Keratinocyte (primary cell): ENCODE measurements at places on chromosomes 5 and 9.

GRCh38 chr5:174223355-174223754 is 177.8 kb downstream of the NSG2 start:
- no peak for DNase-seq

GRCh38 chr5:13303445-13303844 is 641.0 kb downstream of the DNAH5 start:
- no peak for DNase-seq

GRCh38 chr5:19630876-19631275 is 357.1 kb downstream of the CDH18 start:
- no peak for DNase-seq

GRCh38 chr9:88344013-88344412 is 44.2 kb upstream of the SPIN1 start:
- no peak for DNase-seq

GRCh38 chr5:151758141-151758429 is 346 bp downstream of the ATOX1 start:
- no peak for DNase-seq

- no peak for DNase-seq
These were observed 14.5 kb downstream of the PHAX start for GRCh38 chr5:126615286-126615685.

DNA sequence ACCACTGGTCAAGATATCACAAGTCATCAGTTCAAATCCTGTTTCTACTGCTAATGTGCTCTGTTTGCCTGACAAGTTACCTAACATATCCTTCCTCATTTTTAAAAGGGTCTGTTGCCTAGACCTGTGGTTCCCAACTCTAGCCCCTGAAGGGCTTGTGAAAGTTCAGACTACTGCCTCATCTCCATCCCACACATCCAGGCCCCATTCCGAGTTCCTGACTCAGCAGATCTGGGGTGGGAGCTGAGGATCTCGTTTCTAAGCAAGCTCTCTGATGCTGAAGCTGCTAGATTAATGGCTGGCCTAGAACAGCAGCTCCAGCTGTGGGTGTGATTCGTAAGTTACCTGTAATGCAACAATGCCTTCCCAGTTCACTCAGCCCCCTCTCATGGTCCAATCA is 32.5 kb downstream of the S1PR3 start:
- DNase-seq, result no peak

- DNase-seq, result no peak
These were observed 4.2 kb downstream of the PTRH1 start for GRCh38 chr9:127711226-127711701.

- DNase-seq, result no peak
These were observed 184.8 kb downstream of the TMEM38B start for GRCh38 chr9:105879181-105879580.

- no peak for DNase-seq
These were observed 5.2 kb upstream of the ISL1 start for GRCh38 chr5:51378061-51378409.

GRCh38 chr5:62608529-62609511 is 30.2 kb downstream of the LRRC70 start:
- DNase-seq, result no peak

- DNase-seq, result no peak
These were observed 44.9 kb downstream of the SLC6A3 start for GRCh38 chr5:1400211-1400855.

GRCh38 chr9:131815970-131816873 is 76.3 kb upstream of the RAPGEF1 start:
- no peak for DNase-seq

DNA sequence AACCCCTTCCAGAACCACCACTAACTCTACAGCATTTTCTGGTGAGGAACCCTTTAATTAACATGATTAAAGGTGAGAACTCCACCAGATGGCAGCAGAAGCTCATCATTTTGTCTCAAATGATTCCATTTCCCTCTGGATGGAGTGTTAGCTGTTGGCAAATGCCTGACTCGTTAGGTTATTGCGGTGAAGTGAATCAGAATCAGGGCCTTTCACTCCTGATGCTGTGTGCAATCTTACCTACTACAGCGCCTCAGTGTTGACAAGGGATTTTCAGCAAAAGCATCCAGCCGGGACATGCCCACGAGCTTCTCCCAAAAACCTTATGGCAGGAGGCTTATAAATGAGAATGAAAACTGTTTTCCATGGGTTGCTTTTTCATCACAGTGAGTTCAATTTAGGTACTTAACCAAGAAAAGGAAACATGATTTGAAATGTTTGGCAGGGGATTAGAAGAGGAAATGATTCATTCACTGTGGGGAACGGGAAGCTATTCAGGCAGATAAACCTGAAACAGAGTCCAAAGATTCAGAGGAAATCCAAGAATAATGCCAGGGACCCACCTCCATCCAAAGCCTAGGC is 48.0 kb upstream of the CAST start:
- DNase-seq, result peak; percentile 82

- DNase-seq, result no peak
These were observed 119.5 kb downstream of the HMHB1 start for GRCh38 chr5:143931476-143931875.

DNA sequence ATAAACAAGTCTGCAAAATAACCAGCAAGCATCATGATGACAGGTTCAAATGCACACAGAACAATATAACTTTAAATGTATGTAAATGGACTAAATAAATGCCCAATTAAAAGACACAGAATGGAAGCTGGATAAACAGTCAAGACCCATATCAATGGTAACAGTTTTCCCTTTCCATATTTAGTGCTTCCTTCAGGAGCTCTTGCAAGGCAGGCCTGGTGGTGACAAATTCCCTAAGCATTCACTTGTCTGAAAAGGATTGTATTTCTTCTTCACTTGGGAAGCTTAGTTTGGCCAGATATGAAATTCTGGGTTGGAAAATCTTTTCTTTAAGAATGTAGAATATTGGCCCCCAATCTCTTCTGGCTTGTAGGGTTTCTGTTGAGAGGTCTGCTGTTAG is 120.2 kb upstream of the RASA1 start:
- DNase-seq, result no peak

- no peak for DNase-seq
These were observed 287.1 kb upstream of the ZNF462 start for GRCh38 chr9:106575823-106576222.

- no peak for DNase-seq
These were observed 13.3 kb downstream of the SLC25A46 start for GRCh38 chr5:110751902-110752762.

- DNase-seq, result peak; percentile 35
These were observed 40.3 kb downstream of the SLC28A3 start for GRCh38 chr9:84300271-84300670.

DNA sequence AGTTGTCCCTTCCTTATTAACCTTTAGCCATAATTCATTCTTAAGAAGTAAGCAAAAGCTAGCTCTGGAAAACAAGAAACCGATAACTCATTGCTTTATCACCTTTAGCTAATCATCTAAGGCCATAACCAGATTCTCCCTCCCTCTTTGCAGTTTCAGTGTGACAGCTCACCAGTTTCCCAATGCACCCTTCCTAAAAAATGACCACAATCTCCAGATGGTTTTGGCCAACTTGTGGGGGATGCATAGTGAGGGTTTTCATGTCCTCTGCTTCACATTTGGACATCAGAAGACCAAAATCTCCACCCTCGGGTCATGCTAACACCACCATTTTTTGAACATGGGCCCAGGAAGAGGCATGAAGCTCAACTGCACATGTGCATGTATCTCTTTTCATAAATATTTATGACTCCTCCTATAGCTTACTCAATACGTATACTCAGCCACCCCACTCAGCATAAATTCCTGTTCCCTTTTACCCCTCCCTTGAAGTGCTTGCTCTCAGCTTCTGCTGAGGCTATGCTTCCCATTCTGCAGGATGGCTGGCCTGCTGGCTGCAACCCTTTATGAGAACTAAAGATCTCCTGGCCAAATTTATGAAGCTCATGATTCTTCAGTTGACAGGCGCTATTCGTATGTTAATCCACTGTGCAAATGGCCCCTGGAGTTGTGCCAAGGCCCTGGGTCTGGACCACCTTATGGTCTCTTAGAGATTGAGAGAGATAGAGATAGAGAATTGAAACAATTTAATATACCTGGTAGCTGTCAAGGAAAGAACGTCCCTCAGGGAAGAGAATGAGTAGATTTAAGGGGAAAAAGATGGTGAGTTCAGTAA is 14.8 kb downstream of the PPP3R2 start:
- DNase-seq, result no peak

- DNase-seq, result peak; percentile 52
These were observed 984 bp upstream of the MRPS2 start for GRCh38 chr9:135499326-135500070.

GRCh38 chr5:145908206-145908960 is 28.0 kb upstream of the SH3RF2 start:
- DNase-seq, result no peak

GRCh38 chr5:56323505-56323904 is 90.4 kb upstream of the ANKRD55 start:
- no peak for DNase-seq

GRCh38 chr5:40914835-40915234 is 5.5 kb downstream of the C7 start:
- DNase-seq, result no peak

GRCh38 chr9:10014889-10015288 is 597.9 kb downstream of the PTPRD start:
- DNase-seq, result no peak

DNA sequence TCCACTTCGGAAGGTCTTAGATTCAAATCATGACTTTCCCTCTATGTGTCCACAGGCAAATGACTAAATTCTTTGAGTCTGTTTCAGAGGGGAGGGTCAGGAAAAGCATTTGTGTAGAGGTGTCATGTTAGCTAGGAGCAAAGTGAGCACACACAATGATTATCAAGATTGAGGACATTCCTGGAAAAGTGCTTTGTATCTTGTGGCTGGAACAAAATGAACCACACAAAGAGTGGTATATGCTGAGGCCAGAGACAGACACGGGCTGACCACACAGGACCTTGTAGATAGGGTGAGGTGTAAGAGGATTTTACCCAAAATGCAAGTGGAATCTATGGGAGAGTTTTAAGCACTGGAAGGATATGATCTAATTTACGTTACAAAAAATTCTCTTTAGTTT is 245.3 kb upstream of the NMUR2 start:
- DNase-seq, result no peak

DNA sequence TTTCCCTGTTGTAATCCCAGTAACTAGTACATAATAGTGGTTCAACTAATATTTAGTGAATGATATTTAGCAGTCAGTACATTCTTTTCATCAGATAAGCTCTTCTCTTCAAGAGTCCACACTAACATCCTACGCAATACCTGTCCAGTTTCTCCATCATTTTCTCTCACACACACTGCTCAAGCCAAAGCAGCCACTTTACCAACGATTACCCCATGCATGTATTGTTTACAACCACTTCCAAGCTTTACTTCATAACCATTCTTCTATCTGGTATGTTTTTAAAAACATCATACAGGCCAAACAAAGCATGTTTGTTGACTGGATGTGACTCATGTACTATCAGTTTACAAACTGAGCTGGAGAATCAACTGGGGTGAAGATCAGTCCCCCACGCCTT is 7.3 kb downstream of the UBTD2 start:
- DNase-seq, result no peak

GRCh38 chr5:84796399-84796798 is 411.7 kb upstream of the EDIL3 start:
- no peak for DNase-seq

DNA sequence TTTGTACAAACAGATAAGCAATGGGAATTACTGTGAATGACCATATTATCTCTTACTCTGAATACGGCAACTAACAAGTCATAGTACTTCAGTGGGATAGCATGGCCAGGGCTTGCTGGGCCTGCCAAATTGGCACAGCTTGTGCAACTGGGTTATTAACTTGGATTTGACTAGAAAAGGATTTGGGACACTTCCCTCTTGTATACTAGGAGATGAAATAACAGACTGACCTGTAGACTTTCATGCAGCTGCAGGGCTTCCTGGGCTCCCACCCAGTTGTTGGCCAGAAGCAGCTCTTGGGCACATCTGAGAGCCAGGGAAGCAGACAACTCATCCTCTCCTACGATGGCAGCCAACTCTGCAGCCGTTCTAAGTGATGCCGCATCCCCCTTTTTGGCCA is 39.8 kb downstream of the CNOT8 start:
- no peak for DNase-seq

- DNase-seq, result peak; percentile 25
These were observed 14.4 kb upstream of the SCGB3A1 start for GRCh38 chr5:180605554-180606214.

DNA sequence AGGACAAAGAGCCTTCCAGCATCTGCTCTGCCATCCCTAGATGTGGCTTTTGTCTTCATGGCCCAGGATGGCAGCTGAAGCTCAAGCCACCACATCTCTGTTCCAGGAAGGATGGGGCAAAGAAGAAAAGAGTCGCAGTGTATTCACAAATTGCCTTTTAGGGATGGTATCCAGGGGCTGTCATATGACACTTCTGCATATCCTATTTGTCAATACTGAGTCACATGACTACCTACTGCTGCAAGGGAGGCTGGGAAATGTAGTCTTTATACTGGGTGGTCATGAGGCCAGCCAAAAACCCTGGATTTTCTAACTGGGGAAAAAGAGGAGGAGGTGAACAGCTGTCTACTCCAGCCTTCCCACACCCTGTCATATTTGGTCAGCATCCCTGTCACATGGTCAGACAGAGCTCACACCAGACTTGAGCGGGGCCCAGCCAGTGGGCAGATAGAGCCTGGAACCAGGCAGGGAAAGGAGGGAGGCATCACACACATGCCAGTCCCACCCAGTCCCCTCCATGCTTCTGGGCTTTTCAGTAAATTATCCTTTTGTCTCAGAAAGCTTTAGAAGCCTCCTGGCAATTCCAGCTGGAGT is 52.0 kb downstream of the OLFM1 start:
- DNase-seq, result no peak

GRCh38 chr5:45639040-45639439 is 57.1 kb downstream of the HCN1 start:
- no peak for DNase-seq

- peak; percentile 93 for DNase-seq
These were observed 14.2 kb upstream of the RALGDS start for GRCh38 chr9:133135146-133135745.

GRCh38 chr9:32584784-32585183 is 11.8 kb upstream of the NDUFB6 start:
- DNase-seq, result no peak

DNA sequence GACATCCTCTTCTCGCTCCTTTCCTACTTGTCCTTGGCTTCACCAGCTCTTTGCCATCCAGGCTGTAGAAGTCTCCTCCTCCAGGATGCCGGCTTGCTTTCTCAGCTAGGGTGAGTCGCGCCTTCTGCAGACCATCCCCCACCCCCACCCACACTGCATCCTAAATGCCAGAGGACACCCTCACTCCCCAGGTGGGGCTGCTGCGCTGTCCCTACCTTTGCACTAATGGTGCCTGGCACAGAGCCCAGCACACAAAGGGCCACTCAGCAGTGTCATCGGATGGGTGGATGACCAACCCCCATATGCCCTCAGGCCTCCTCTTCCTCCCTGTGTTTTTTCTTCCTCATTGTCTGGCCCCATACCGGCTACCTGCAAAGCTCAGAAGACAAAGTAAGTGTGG is 14.8 kb downstream of the IL9 start:
- no peak for DNase-seq
